ENCODE measurements at places on chromosomes 7 and 10.

DNA sequence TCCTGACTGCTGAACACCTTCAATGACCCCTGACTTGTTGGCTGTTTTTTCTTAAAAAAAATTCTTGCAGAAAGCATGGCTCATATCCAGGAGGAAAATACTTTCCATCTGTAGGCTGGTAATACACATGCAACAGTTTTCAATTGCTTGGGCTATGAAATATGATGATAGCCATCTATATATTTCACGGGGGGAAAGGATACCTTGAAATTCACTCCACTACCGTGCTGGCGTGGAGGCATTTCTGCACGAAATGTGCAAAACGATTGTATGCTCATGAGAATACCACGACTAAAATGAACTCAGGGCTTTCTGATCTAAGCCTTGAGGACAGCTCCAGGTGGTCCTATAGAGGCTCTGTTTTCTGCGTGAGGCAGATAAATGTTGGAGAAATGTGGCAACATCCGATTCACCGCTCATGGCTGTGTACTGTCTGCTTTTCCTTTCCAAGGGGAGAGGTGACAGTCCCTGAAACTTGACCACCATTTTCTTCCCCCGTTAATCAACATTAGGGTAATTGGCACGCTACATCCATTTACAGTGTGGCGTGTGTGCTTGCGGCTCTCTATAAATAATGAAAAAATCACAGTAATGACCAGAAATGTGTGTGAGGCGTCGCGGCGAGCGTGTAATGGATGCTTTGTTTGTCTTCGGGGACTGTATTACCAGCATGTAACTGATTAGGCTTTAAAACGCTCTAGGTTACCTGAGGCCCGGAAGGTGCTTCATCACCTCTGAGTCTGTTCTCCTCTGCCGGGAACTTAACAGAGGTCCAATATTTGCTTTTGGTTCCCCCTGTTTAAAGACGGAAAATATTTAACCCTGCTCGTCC is 12.8 kb upstream of the CARD11 start:
- DNase-seq: no peak

DNA sequence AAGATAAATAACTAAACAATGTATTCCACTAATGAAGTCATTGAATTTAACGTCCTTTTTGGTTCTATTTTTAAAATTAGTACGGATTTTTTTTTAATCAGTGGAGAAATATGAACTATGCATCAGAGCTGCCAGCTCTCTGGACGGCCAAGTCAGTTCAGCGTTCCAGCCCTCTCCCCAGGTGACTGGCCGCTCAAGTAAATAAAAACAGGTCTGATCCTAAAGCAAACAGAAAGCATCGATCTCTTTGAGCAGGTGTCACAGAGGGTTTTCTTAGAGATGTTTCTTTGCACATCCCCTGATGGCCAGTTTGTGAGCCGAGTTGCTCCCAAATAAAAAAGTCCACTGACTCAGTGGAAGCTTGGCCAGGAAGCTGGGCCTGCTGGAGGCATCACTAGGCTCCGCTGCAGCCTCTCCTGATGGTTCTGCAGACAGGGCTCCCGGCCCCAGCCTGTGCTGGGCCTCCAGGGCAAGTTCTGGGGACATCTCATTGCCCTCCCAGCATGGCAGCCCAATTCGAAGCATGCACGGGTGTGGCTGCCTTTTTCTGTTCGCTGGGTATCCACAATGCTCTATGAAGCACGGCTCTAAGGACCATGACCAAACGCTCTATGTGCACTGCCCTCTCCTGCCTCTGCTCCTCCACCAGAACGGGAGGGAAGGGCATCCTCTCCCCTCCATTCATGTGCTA is 74.7 kb upstream of the PPP2R2D start:
- no peak for DNase-seq

DNA sequence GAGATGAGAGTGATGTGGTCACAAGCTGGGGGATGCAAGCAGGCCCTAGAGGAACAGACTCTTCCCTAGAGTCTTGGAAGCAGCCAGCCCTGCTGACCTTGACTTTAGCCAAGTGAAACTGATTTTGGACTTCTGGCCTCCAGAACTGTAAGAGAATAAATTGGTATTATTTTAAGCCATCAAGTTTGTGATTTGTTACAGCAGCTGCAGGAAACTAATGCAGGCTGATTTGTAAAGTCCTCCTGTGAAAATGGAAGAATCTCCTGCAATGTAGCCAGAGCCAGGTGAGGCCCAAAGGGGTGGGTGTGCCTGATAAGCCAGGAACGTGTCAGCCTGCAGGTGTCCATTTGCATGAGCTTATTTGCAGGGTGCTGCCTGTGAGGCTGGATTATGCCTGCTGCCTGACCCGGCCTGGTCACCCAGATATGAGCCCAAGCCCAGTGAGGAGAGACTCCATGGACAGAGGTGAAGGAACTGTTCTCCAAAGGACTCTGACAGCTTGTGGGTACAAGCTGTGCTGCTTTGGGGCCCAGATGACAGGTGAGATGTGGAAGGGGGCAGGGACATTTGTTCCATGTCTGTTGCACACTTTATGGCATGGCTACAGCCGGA is 24.6 kb upstream of the PLEKHA1 start:
- no peak for DNase-seq

DNA sequence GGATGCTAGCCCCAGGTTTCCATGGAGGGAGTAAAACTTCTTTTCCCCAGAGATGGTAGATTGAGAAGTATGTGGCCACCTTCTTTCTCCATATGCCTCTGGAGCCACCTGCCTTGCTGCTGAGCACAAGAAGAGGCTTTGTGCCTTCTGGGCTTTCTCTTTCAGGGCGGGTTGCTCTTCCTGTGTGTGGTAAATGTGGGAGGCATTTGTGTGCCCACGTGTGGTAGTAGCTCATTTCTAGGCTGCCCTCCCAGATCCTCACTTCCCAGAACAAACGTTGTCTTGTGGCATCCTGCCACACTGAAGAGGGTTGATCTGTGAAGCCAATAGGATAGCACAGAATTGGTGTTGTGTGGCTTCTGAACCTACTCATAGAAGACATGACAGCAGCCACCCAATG is 342.0 kb upstream of the PODXL start:
- DNase-seq: no peak

DNA sequence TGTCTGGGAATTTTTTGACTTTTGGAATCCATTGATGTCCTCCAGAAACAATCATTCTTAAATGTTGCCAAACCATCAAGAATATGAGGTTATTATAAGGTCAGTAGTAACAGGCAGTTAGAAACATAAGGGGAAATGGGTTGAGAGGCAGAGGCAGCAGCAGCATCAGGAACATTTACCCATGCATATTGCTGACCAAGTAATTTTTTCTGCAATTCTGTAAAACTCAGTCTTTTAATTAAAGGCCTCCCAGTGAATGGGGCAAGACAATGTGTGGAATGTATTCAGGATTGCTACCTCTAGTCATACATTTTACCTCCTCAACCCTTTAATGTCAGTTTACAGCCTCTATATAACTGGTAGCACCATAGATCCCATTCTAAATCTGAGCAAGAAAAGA is 66.5 kb upstream of the SKAP2 start:
- no peak for DNase-seq

DNA sequence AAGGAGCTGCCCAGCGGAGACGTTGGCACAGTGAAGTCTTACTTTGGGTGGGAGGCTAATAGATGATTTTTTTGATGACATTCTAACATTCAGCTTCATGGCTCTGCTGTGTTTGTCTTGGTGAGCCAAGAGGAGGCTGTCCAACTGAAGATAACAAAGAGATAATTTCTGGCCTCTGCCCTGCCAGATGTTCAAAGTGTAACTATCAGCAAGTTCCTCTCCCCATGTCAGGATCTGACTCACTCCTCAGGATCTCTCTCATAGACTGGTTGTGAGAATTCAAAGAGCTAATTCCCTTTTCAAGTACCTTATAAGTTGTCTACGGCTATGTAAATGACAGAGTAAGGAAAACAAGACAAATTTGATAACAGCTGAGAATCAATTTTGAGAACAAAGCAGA is 1340.9 kb downstream of the XPNPEP1 start:
- no peak for DNase-seq

DNA sequence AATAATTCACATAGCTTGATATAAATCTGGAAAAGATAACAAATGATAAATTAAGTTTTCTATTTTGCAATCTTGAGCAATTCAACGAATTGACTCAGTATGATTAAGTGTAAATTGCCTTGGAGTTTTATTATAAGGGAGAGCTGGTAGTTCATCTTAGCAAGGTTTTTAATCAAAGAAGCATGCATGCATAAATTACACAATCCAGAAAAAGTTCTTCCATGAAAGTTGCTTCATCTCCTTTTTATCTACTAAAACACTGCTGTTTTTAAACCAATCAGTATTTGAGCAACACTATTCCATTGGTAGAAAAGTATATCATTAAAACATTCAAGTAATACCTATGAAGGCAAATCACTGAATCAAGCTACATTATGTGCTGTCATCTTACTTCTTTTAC is 47.6 kb downstream of the POT1 start:
- no peak for DNase-seq

DNA sequence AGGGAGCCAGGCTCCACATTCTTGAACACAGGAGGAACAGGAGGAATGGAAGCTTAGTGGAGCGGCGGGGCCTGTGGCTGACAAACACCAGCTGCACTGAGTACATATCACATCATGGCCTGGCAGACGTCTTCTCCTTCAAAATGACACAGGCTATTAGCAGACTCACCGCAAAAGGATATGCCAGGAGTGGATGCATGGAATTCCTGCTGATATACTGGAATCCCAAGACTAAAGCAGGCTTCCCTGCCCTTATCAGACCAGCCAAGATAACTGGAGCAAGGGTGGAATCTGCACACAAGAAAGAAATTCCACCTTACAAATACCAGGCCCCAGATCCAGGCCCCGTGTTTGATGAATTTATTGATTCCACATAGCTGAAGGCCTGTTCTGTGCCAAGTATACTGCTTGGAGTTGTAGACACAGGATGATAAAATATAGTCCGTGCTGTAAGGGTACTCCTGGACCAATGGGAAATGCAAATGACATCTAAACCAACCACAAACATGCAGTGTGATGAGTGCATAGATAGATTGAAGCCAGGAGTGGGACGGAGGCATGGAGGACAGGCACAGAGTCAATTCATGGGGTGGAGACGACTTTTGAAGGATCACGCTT is 480.5 kb upstream of the ZMIZ1 start:
- no peak for DNase-seq

- no peak for DNase-seq
Observed at GRCh38 chr10:119337796-119338432, 130.5 kb downstream of the GRK5 start.

GRCh38 chr10:79044036-79044632 is 24.6 kb upstream of the ZMIZ1 start:
- no peak for DNase-seq

DNA sequence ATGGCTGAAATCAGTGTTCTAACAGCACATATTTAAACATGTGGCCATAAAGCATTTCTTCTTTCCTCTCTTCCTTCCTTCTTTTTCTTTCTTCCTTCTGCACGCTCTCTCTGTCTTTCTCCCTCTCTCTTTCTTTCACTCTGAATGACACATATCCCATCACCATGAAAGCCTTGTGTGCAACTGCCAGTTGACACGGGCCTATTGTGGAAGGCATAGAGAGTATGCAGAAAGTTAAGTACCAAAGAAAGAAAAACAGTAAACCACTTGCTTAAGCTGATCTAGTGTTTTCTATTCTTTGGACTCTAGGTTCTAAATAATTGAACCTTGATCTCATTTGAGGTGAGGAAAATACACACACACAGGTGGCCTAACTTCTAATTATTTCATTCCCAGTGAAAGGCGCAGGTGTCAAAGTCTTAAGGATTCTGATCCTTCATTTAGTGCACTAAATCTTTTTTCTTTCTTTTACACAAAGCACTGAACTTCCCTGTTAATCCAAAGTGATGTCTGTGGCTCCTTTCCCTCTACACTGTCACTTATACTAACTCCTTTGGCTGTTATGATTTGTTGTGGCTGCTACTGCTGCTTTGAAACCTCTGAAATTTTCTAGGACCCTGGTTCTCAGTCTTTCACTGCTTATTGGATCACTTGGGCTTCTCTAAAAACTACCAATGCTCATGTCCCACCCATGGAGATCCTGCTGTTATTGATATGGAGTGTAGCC is 17.7 kb downstream of the DKK1 start:
- no peak for DNase-seq

DNA sequence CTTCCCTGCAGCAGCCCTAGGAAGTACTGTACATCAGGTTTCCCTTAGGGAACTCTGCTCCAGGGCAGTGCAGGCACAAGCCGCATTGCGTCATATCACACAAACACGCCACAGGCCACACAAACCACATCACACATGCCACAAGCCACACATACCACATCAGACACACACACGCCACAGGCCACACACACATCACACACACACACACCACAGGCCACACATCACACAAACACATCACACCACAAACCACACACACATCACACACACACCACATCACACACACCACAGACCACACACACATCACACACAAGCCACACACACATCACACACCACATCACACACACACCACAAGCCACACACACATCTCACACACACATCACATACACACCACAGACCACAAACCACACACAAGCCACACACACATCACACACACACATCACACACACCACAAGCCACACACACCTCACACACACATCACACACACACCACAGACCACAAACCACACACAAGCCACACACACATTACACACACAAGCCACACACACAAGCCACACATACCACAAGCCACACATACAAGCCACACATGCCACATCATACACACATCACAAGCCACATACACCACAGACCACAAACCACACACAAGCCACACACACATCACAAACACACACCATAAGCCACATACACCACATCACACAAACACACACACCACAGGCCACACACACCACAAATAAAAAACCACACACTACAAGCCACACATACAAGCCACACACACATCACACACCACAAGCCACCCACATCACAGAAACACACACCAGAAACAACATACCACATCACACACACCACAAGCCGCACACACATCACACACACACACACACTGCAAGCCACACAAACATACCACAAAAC is 53.4 kb downstream of the TMEM209 start:
- peak; percentile 34 for DNase-seq

All from activated CD4-positive, alpha-beta memory T cell treated with anti-CD3 and anti-CD28 coated beads, Interleukin-2, amount 10 ng/mL, durations not matched to agents 7 days and 5 days (primary cell).